ENCODE measurements at places on chromosomes 5 and 9.

GRCh38 chr9:134413112-134413715 is 87.0 kb downstream of the RXRA start:
- H3K27ac ChIP-seq: no peak overlapping the region
- no peaks in the 10 kb centered on the region for H3K4me1 ChIP-seq
- no peak for DNase-seq
- H3K4me3 ChIP-seq: no peak overlapping the region

DNA sequence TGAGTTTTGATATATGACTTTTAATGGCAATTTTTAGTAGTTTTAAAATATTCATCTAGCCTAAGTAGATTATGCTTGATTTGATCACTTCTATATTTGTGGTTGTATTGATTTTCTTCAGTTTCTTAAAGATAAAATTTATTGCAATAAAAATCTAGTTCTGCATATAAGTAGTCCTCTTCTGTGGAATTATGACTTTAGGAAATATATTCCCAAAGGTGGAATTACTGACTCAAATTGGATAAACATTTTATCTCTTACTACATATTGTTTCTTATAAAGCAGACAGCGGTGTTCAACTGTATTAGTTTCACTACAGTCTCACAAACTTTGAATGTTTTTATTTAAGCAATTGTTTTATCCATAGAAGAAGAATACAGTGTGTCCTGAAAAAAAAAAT is 883.0 kb upstream of the SEMA6A start:
- no peak for DNase-seq
- H3K27ac ChIP-seq: no peak overlapping the region
- H3K36me3 ChIP-seq: no peaks in the 10 kb centered on the region
- no peak overlapping the region for H3K4me3 ChIP-seq

- peaks cover 34% of the 10 kb centered on the region for H3K4me1 ChIP-seq
- H3K27ac ChIP-seq: peak overlapping the region; percentile 47
- peak; percentile 71 for DNase-seq
- no peak overlapping the region for H3K4me3 ChIP-seq
- no peaks in the 10 kb centered on the region for H3K27me3 ChIP-seq
Observed at GRCh38 chr5:148397968-148398595, 14.3 kb downstream of the FBXO38 start.

DNA sequence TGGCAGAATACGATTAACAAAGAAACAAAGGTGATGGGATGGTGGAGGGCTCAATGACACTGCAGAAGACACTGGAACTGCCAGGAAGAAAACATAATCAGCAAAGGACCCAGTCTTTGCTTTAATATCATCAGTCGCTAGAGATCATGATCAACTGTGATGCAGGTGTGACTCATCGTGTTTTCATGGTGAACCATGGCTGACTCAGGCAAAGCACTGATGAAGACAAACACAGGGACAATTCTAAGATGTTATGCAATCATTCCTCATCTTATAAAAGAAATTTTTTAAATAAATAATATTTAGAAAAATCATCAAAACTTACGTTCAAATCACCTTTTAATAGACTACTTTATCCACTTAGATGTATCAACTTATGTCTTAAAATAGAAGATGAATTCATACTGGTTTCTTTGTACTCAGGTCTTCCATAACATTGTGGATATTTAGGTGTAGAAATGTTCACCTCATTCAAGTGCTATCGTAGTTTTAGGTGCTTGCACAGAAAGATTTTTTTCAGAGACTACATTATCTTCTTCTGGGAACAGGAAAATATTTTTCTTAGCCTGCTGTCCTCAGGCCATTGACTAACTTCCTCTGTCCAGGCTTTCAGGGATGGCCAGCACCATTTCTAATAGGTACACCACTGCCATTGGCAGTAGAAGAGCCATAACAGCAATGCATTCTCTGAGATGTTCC is 673.4 kb upstream of the MEF2C start:
- no peak for DNase-seq
- H3K27ac ChIP-seq: no peak overlapping the region
- H3K36me3 ChIP-seq: no peaks in the 10 kb centered on the region
- no peak overlapping the region for H3K4me3 ChIP-seq
- no peaks in the 10 kb centered on the region for H3K27me3 ChIP-seq
- H3K4me1 ChIP-seq: no peaks in the 10 kb centered on the region

GRCh38 chr9:26856413-26857032 is 36.1 kb downstream of the CAAP1 start:
- H3K4me1 ChIP-seq: no peaks in the 10 kb centered on the region
- no peaks in the 10 kb centered on the region for H3K27me3 ChIP-seq
- no peak overlapping the region for H3K27ac ChIP-seq
- no peak overlapping the region for H3K4me3 ChIP-seq

GRCh38 chr5:79023348-79023747 is 38.2 kb upstream of the ARSB start:
- peaks cover 4% of the 10 kb centered on the region for H3K27me3 ChIP-seq
- no peak for DNase-seq
- H3K27ac ChIP-seq: no peak overlapping the region
- peaks cover 11% of the 10 kb centered on the region for H3K4me1 ChIP-seq
- no peaks in the 10 kb centered on the region for H3K36me3 ChIP-seq

- H3K27ac ChIP-seq: no peak overlapping the region
- no peak for DNase-seq
- H3K4me1 ChIP-seq: peaks cover 15% of the 10 kb centered on the region
- H3K27me3 ChIP-seq: no peaks in the 10 kb centered on the region
Observed at GRCh38 chr5:133385346-133385745, 227.0 kb downstream of the FSTL4 start.

- H3K27ac ChIP-seq: no peak overlapping the region
- no peaks in the 10 kb centered on the region for H3K4me1 ChIP-seq
- DNase-seq: no peak
- H3K4me3 ChIP-seq: no peak overlapping the region
Observed at GRCh38 chr5:180668835-180669596, 19.6 kb upstream of the FLT4 start.

- H3K27me3 ChIP-seq: no peaks in the 10 kb centered on the region
- no peak overlapping the region for H3K27ac ChIP-seq
- H3K36me3 ChIP-seq: no peaks in the 10 kb centered on the region
- no peaks in the 10 kb centered on the region for H3K4me1 ChIP-seq
Observed at GRCh38 chr9:92098638-92099037, 16.6 kb downstream of the SPTLC1 start.

DNA sequence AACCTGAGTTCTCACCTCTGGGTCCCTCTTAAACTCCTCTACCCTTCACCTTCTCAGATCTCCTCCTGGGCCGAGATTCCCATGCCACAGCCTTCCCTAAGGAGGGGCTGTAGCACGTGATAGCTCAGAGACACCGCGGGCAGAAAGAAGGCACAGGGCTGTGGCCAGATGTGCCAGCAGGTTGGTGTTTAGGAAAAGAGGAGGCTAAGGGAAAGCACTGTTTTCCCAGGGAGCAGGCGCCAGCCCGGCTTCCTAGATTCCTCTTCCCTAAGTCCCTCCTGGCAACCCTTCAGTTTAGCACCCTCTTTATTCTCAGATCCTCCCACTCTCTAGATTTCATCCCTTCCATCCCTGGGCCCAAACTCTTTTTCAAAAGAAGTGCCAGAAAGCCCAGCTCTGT is 59.4 kb upstream of the CCNG1 start:
- H3K36me3 ChIP-seq: no peaks in the 10 kb centered on the region
- no peak overlapping the region for H3K27ac ChIP-seq
- H3K4me3 ChIP-seq: no peak overlapping the region
- H3K4me1 ChIP-seq: peaks cover 24% of the 10 kb centered on the region
- DNase-seq: peak; percentile 4

DNA sequence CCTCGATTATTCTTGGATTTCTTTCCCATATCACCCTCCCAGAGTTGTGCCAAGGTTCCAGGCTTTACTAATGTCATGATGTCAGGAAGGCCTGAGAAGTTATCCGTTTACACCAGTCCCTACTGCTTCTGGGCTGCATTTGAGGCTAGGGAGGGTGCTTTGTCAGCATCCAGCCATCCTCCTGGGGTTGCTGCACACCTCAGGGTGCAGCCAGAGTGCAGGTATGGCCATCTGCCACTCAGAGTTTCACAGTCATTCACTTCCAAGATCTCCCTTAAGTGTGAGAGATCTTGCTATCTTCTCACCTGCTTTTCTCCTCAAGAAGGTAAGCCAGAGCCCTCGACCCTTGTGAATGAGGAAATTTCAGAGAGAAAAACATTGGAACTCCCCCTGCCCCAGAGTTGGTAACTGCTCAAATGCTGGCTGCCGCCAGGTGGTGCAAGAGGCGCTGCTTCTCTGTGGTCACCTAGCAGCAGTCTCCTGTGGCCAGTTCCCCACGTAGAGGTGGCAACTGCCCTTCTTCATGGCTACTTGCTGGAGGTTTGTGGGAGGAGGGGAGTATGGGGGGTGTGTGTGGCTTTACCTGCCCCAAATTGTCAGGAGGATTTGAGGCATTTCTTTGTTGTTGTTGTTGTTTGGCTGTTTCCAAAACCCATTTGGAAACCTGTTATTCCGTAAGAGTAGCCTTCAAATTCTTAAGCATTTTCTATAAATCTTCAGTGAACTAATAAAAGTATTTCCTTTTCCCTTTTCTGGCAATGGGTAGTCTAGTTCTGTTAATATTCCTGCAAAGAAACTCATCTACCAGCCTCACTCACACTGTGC is 259.6 kb upstream of the DMRT1 start:
- H3K27me3 ChIP-seq: no peaks in the 10 kb centered on the region
- H3K4me3 ChIP-seq: no peak overlapping the region
- H3K4me1 ChIP-seq: no peaks in the 10 kb centered on the region

DNA sequence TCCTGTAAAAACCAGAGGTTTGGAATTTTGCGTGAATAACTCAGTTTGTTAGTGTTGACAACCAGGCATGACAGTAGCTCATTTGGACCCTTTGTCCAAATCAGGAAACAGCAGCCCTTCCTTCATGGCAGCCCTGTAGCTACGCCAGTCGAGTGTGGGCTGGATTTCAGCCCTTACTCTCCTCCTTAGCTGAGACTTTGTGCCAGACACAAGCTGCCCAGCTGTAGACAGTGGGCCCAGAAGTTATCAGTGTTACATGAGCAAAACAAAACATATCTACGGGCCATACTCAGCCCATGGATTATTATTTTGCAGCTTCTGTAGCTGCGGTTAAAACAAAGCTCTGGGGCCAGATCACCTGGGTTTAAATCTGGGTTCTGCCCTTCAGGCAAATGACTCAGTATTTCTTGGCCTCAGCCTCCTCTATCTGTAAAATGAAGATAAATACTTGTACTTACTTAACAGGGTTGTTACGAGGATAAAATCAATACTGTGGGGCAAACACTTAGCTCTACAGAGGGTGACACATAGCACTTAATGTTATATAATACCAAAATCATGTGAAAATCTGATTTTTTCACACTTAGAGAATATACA is 76.9 kb downstream of the GHR start:
- H3K27me3 ChIP-seq: no peaks in the 10 kb centered on the region
- H3K4me1 ChIP-seq: peaks cover 12% of the 10 kb centered on the region
- no peak overlapping the region for H3K4me3 ChIP-seq
- DNase-seq: no peak
- H3K36me3 ChIP-seq: no peaks in the 10 kb centered on the region

- H3K27me3 ChIP-seq: no peaks in the 10 kb centered on the region
- DNase-seq: no peak
- peaks cover 5% of the 10 kb centered on the region for H3K4me1 ChIP-seq
- H3K27ac ChIP-seq: no peak overlapping the region
- H3K4me3 ChIP-seq: no peak overlapping the region
Observed at GRCh38 chr9:4894076-4894475, 91.0 kb upstream of the JAK2 start.

GRCh38 chr9:18126831-18127498 is 347.0 kb upstream of the ADAMTSL1 start:
- no peak overlapping the region for H3K4me3 ChIP-seq
- H3K4me1 ChIP-seq: peaks cover 4% of the 10 kb centered on the region
- H3K27me3 ChIP-seq: no peaks in the 10 kb centered on the region
- no peak overlapping the region for H3K27ac ChIP-seq
- DNase-seq: no peak

- H3K27ac ChIP-seq: no peak overlapping the region
- H3K36me3 ChIP-seq: no peaks in the 10 kb centered on the region
- no peak for DNase-seq
Observed at GRCh38 chr5:15518786-15519185, 18.8 kb downstream of the FBXL7 start.

DNA sequence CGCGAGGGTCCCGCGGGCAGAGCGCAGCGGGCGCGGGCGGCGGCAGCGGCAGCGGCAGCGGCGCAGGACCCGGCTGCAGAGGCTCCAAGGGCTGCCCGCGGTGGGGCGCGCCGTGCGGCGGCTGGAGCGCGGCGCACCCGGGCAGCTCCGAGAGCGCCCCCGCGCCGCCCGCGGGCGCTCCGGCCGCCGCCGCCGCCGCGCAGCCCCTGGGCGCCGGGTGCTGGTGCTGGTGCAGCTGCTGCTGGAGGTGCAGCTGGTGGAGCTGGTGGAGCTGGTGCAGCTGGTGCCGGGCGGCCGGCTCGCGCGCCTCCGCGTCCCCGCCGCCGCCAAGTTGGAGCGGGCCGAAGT is 644 bp downstream of the IER5L start:
- H3K36me3 ChIP-seq: no peaks in the 10 kb centered on the region
- peaks cover 25% of the 10 kb centered on the region for H3K4me1 ChIP-seq
- no peak for DNase-seq
- H3K27me3 ChIP-seq: peaks cover 43% of the 10 kb centered on the region
- H3K27ac ChIP-seq: no peak overlapping the region

DNA sequence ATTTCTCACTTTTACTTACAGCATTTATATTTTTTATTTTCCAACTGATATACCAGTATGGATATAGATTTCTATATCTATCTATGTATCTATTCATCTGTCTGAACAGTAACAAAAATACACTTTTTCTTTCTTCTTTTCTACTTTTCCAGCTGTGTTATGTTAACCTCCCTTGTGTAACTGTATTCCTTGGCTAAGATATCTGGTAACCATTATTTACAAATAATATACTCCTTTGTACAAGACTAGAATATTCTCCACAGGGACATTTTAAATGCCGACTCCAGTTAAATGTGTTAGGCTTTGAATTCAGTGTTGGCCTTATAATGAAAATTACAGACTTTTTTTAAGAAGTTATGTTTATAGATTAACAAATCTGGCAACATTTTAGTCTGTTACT is 168.7 kb downstream of the XRCC4 start:
- H3K36me3 ChIP-seq: no peaks in the 10 kb centered on the region
- H3K4me3 ChIP-seq: no peak overlapping the region
- no peaks in the 10 kb centered on the region for H3K27me3 ChIP-seq
- no peak for DNase-seq
- H3K4me1 ChIP-seq: peaks cover 4% of the 10 kb centered on the region
- no peak overlapping the region for H3K27ac ChIP-seq

- H3K27ac ChIP-seq: no peak overlapping the region
- H3K36me3 ChIP-seq: no peaks in the 10 kb centered on the region
- no peaks in the 10 kb centered on the region for H3K27me3 ChIP-seq
- H3K4me3 ChIP-seq: no peak overlapping the region
Observed at GRCh38 chr5:112156211-112156610, 262.9 kb downstream of the EPB41L4A start.

DNA sequence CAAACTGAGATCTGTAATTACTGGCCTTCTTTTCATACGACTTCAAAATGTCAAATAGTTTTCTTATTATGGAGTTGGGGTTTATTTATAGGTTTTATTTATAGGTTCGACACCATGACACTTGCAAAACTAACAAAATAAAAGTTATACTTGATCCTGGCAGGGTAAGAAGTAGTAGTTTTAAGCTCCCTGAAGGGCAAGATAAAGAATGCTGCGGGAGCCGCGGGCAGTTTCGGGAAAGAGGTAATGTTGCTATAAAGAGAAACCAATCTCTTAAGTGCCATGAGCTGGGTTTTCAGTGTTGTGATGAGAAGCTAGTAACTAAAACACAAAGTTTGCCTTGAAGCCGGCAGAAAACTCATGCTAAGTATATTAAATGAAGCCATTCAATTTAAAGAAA is 24.8 kb downstream of the PTPN3 start:
- peaks cover 19% of the 10 kb centered on the region for H3K4me1 ChIP-seq
- no peak overlapping the region for H3K27ac ChIP-seq
- no peaks in the 10 kb centered on the region for H3K27me3 ChIP-seq
- no peaks in the 10 kb centered on the region for H3K36me3 ChIP-seq
- no peak overlapping the region for H3K4me3 ChIP-seq
